ENCODE measurements at places on chromosomes 6 and 20.

DNA sequence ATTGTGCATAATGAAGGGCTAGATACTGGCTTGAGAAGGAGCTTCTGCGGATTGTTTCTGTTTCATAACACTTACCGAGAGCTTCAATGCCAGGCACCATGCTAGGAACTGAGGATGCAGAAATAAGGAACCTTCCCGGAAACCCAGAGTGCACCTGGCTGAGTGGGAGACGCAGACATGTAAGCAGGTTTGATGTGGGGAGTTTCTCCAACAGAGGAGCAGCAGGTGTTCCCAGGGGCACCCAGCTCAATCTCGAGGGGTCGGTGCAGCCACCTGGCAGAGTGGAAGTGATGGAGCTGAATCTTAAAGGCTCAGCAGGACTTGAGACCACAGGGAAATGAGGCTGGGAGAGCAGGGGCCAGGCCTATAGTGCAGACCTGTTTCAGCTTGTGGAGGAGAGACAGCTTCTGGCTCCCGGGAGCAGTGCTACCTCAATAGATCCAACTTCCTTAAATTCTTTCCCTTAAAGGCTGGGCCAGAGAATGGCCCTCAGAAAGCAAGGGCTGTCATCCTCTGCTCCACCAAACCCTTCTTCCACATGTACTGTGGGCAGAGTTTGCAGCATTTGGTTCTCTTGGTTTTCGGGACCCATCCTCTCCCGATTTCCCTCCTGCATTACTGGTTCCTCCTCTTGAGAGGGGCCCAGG, 27.8 kb upstream of the SRC start:
- DNase-seq = no peak

GRCh38 chr20:59604741-59605600, 631 bp downstream of the PHACTR3 start:
- DNase-seq = no peak

GRCh38 chr20:37657924-37658804, 35.7 kb upstream of the CTNNBL1 start:
- no peak for DNase-seq

GRCh38 chr20:54343099-54343498, 132.3 kb upstream of the DOK5 start:
- no peak for DNase-seq

GRCh38 chr6:145475794-145476396, 259.4 kb downstream of the EPM2A start:
- DNase-seq = no peak

DNA sequence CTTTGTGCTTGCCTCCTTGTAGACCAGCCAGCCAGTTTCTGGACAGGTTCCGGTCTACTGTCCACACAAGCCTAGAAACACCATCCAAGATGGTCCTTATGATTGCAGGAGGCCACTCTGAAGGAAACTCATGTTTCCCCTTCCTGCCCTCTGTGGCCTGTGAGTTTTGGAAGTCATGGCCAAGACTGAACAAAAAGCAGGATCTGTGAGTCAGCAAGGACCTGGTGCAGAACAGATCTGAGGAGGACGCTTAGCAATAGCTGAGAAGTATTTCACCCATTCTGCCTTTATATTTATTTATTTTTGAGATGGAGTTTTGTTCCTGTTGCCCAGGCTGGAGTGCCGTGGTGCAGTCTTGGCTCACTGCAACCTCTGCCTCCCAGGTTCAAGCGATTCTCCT, 134.6 kb upstream of the EEF1E1 start:
- no peak for DNase-seq

DNA sequence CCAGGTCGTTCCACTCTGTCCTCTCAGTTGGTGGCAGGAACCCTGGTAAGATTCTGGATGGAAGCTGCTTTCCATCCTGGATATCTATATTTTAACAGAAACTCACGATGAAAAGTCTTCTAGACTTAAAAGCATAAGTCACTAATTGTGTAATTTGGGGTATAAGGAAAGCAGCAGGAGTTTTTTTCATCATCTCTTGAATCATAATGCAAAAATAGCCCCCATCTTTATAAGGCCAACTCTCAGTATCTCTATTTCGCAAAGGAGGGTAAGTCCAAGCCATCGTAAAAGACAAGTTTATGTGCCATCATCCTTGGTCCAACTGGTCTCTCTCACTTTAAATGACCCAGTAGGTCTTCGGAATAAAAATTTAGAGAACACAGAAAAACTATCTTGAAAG, 95.1 kb downstream of the FAM50B start:
- DNase-seq = no peak

GRCh38 chr20:36362261-36362660, 56.1 kb downstream of the DLGAP4 start:
- DNase-seq = no peak

- no peak for DNase-seq
Measured at GRCh38 chr6:44733868-44734267, 346.4 kb downstream of the CDC5L start.

DNA sequence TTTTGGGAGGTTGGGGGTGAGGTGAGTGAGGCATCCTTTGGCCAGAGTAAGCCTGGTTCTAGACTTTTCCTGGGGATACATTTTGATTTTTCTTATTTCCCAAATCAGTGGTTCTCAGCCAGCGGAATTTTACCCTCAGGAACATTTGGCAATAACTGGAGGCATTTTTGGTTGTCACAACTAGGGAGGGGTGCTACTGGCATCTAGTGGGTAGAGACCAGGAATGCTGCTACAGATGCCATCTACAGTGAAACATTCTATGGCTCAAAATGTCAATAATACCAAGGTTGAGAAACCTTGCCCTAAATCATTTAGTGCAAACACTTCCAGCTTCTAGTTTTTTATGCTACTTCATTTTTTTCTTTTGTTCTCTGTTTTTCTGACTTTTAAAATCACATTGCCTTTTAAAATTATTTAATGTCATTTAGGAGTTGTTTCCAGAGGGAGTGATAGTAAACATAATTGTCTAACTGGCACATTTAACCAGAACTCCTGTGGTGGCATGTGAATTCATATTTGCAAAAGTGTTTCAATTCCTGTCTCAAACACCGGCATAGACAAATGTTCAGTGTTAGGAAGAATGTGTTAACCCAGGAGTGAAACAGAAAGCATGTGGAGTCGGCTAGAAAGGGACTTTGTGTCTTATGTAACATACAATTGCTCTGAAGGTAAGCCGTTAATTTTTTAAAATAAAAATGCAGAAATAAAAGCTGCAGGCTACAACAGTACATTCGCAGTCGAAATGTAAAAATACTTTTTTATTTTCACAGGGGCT, 59.0 kb downstream of the QRSL1 start:
- no peak for DNase-seq

- peak; percentile 76 for DNase-seq
Measured at GRCh38 chr6:7909323-7910276, 988 bp downstream of the TXNDC5 start.

- DNase-seq = no peak
Measured at GRCh38 chr20:36252511-36252910, 16.2 kb downstream of the AAR2 start.

GRCh38 chr20:6164421-6165341, 41.9 kb upstream of the FERMT1 start:
- DNase-seq = no peak

DNA sequence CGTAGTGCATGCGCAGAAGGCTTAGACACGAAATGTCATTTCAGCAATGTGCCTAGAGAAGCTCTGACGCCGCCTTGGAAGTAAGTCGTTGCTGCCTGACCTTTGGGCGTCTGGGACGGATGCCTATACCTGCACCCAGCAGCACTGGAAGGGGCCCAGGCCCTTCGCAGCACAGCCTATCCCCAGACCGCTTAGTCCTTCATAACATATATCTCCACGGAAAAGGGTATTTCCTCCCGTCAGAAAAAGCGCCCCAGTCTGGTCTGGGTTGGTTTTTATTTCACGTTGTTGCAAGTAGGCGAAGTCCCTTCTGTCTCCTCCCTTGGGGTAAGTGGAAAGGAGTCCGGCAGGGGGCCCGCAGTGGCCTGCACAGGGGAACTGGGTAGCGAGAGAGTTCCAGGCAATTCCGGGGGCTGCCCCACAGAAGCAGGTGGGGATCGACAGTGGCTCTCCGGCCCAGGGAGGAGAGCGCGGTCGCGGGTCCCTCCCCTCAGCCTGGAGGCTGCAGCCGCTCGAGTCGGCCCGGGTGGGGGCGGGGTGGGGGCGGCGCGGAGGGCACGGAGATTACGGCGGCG, 559 bp upstream of the EYA4 start:
- DNase-seq = no peak

GRCh38 chr6:14381829-14382677, 264.5 kb downstream of the CD83 start:
- DNase-seq = no peak

DNA sequence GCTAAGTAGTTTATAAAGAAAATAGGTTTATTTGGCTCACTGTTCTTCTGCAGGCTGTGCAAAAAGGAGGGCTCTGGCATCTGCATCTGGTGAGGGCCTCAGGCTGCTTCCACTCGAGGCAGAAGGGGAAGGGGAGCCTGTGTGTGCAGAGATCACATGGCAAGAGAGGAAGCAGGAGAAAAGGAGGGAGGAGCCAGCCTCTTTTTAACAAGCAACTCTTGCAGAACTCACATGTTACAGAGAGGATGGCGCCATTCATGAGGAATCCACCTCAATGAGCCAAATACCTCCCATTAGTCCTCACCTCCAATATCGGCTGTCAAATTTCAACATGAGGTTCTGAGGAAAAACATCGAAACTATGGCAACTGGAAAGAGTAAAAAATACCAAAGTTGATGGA, 666.6 kb upstream of the SLC35B3 start:
- no peak for DNase-seq

DNA sequence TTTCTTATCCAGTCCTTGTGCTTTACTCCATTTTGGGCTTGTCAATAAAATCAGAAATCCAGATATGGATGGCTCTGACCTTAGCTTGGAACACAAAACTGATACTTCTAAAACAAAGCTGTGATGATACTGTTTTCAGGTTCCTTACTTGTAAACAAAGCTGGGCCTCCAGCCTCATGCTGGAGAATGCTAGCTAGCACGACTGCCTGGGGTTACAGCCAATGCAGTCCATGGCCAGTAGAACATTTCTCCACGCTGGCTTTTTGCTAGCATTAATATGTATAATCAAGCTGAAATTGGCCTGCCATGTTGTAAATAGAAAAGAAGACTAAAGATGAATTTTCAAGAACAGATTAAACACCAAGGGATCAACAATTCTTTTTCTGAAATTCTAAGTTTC, 63.9 kb downstream of the MTHFD1L start:
- DNase-seq = no peak

GRCh38 chr6:44390158-44390683, 2.7 kb downstream of the CDC5L start:
- DNase-seq = no peak

DNA sequence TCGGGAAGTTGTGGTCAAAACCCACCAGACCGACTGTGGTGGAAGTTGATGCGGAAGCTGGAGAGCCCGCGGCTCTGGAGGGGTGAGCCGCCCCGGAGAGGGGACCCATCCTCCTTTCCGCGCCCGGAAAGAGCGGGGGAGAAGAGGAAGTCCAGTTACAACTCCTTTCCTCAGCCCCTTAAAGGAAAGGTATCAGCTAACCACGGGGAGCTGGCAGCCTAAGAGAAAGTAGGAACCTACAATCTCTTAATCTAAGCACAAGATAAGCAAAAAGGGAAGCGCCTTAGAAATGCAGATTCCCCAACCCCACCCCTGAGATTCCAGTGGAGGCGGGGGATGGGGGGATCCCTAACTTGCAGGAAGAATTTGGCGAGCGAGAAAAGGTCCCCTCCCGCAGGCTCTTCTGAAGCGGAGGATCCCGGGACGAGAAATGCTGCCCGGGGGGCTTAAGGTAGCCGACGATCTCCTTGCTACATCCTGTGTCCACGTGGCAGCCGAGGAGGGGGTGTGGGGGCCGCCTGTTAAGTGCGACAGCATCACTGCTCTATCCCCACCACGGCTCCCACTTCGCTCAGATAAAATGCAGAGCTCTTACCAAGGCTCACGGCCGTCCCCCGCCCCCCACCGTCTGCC, 87.5 kb downstream of the ZFP64 start:
- DNase-seq = peak; percentile 26

DNA sequence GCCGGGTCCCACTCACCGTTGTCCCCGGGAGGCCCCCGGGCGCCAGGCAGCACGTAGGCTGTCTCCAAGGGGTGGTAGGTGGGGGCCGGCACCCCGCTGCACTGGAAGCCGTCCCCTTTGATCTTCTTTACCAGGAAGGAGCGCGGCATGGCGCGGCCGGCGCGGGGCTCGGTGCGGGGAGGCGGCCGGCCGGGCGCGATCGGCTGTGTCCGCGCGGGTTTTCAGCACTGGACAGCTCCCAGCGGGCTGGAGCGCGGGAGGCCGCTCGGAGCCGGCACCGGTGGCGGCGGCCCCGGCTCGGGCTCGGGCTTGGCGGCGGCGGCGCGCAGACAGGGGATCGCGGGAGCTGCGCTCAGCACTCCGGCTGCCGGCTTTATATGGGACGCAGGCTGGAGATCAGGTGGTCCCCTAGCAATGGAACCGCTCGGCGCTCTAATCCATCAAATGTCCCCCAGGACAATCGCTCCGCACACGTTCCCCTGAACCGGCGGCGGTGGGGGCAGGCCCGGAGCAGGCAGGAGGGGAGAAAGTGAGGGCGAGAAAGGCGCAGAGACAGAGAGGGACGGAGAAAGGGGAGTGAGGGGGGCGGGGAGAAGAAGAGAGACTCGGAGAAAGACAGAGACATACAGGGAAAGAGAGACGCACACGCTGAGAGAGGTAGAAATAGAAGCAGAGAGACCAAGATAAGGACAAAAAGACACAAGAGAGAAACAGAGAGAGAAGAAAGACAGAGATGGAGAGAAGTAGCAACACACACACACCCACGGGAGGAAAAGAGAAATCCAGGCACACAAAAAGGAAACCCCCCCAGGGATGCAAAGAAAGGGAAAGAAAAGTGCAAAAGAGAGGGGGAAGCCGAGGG, at the start of gene SCRT2:
TSS of gene SCRT2 (minus strand) at position 350 of the 862 bp plus-strand sequence. CDS start at position 149, 201 bp downstream.
- peak; percentile 83 for DNase-seq

GRCh38 chr20:54063992-54064676, 6.3 kb downstream of the BCAS1 start:
- no peak for DNase-seq

- DNase-seq = peak; percentile 26
Measured at GRCh38 chr6:135358251-135358821, 139.2 kb downstream of the AHI1 start.

GRCh38 chr6:41428336-41428995, 93.1 kb downstream of the NCR2 start:
- DNase-seq = no peak

DNA sequence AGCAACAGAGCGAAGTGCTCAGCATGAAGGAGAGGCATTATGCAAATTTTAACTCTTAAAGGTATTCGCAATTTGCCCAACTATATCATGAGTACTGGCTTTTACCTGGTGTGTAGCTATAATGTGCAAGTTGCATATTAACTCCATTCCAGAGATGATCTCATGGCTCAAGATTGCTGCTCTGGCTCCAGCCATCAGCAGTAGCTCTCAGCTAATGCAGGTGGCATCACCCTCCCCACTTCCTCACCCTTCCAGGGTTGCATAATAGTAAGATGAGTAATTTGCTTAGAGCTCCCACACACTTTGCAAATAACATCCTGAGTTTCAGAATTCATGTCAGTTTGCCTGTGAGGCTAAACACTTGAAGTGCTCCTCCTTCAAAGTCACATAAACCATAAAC, 15.9 kb upstream of the PCSK2 start:
- peak; percentile 34 for DNase-seq

- DNase-seq = no peak
Measured at GRCh38 chr20:37377346-37378081, 31.6 kb downstream of the SRC start.

GRCh38 chr20:50133041-50133440, 20.1 kb upstream of the UBE2V1 start:
- no peak for DNase-seq

- DNase-seq = no peak
Measured at GRCh38 chr20:829551-829950, 4.0 kb upstream of the FAM110A start.

GRCh38 chr6:8803181-8803760, 367.9 kb upstream of the SLC35B3 start:
- DNase-seq = no peak
